ENCODE measurements at places on chromosomes 4 and X.

DNA sequence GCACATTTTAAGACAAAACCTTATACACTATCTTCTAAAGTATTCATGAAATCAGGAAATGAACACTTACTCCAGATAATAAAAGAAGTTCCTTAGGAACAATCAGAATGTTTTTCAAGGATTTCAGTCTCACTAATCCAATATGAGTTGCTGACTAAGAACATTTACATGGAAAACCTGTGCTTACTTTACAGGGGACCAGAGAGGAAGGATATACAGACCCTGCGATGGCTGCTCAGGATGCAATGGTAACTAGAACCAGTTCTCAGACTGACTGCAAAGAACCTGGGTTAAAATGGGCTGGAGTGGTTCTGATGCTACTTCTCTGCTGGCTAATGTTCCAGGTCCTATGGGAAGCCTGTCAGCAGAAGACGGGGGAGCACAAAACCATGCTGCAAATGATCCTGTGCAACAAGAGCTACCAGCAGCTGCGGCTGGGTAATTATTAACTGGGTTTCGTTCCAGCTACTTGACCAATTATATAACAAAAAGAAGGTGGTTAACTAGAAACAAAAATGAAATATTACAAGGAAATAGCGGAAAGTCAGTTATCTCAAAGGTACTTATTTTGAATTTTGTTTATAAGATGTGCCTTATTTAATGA, 85.3 kb downstream of the ANXA10 start:
- DNase-seq, result no peak

GRCh38 chrX:45710081-45710801, 509.6 kb upstream of the DIPK2B start:
- DNase-seq, result peak; percentile 7

DNA sequence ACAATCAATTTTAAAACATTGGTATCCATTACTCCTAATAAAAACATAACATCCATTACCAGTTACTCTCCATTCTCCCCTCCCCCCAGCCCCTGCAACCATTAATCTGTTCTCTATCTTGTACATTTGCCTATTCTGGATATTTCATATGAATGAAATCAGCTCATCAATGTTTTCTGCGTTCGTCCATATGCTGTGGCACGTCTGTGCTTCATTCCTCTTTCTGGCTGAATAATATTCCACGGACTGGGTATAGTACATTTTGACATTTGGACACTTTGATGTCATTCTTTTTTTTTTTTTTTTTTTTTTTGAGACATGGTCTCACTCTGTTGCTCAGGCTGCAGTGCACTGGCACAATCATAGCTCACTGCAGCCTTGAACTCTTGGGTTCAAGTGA, 5.2 kb downstream of the DNASE1L1 start:
- DNase-seq, result no peak

GRCh38 chr4:167359711-167360110, 125.4 kb upstream of the SPOCK3 start:
- no peak for DNase-seq

DNA sequence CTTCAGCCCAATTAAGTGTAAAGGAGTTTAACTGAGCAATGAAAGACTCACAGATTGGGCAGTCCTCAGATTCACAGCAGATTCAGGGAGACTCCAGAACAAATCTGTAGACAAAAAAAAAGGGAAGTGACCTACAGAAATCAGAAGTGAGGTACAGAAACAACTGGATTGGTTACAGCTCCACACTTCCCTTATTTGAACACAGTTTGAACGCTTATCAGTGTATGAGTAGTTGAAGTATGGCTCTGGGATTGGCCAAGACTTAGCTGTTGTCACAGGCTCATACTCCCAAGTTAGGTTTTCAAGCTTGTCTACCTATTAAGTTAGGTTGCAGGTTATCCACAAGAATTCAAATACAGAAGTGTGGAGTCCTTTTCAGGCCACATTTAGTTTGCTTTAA, 112.4 kb upstream of the ELOVL6 start:
- no peak for DNase-seq

- DNase-seq, result no peak
Measured at GRCh38 chr4:15691346-15692135, 9.9 kb downstream of the FAM200B start.

DNA sequence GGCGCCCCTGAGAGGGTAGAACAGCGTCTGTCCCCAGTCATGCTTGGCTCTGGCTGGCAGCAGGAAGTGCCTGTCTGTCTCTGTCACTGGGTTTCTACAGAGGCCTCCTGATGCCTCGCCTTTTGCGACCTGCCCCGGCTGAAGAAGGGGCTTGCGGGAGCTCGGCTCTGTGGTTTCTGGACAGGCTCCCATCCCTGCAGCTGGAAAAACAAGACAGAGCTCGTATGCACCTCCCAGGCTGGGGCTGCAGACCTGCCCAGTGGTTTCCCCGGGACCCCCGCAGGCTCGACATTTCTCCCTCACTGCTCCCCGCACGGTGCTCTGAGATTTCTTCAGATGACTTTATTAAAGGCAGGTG, 57.0 kb upstream of the SORCS2 start:
- DNase-seq, result no peak

DNA sequence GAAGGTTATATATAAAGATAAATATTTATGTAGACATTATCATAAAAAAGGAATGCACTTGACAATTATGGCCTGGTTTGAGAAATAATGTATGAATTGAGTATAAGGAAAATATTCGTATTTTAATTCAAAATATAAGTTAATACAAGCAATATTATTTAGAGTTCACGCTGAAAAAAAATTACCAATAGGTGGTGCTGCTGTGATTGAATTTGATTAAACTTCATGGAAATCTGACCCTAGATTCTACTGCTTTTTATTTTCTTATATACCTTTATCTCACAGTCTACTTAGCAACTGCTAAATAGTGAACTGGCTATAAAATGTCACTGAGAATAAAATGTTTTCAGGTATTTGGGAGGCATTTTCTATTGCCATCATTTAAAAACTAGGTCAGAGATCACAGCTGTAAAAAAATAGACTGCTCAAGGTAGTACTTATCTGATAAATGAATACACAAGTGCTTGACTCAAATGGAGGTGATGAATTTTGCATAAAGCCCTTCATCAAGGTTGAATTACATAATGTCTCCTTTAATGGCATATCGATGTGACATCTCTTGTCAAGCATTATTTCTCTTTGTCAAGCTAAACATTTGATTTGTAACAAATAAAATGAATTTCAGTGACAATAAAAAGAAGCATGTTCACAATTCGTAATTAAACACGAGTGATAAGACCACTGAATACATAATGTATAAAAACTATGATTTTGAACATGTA, 1638.8 kb upstream of the PCDH7 start:
- no peak for DNase-seq

DNA sequence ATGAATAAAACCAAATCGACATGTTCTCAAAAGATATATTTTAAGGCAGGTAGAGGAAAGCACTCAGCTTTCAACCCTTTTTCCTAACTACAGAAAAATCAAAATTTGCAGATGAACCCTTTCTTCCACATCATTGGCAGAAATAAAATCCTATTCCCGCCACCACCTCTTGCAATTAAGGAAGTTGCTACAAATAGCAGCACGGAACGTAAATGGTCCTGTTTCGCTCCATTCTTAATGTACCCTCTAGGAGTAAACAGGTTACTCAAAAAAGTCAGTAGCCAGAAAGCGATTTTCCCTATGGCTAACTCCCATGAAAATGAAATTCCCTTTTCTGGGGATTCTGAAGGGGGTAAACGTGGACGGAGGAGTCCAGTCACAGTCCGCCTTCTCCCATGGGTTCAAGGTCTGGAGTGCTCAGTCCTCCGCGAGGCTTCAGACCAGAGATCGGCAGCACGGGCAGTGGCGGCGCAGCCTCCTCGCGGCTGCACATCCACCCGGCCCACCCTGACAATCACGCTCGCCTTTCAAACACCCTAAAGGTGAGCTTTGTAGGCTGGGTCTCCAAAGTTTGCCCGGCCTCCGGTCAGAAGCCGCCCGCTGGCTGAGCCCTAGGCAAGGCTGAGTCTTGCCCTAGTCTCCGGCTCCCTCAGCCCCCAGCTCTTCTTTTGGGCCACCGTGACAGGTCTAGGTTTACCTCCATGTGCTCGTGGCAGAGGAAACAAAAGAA, 1.8 kb downstream of the ATP11C start:
- DNase-seq, result no peak

DNA sequence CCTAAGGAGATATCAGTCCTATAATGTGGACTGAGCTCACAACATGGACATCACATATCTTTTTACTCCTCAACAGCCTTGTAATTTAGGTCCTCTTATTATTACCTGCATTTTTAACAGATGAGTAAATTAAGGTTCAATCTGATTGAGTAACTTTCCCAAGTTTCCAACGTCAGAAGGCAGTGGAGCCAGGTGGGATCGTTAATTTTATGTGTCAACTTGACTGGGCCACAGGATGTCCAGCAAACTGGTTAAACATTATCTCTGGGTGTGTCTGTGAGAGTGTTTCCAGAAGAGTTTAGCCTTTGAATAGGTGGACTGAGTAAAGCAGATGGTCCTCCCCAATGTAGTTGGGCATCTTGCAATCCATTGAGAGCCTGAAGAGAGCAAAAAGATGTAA, 59.0 kb upstream of the SLIT2 start:
- DNase-seq, result no peak

GRCh38 chr4:38568768-38569167, 95.2 kb upstream of the KLF3 start:
- no peak for DNase-seq

DNA sequence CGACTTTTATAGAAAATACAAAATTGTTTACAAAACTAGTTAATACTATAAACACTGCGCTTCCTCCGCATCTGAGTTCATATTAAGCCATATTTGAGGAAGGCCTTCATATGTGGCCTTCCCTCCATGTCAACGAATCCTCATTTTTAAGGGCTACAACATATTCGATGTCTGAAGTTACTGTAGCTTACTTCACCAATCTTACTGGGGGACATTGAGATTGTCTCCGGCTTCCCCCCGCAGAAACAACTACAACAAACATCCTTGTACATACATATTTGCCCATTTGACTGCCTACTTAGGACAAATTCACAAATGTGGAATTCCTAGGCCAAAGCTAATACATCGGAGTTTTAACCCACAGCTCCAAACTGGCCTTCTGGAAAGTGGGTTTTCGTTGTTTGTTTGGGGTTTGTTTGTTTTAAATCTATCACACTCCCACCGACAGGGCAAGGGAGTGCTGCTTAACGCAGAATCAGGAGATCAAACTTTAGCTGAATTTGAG, 581 bp upstream of the FAM114A1 start:
- DNase-seq, result no peak

- DNase-seq, result no peak
Measured at GRCh38 chr4:101970547-101971155, 180.1 kb downstream of the BANK1 start.

DNA sequence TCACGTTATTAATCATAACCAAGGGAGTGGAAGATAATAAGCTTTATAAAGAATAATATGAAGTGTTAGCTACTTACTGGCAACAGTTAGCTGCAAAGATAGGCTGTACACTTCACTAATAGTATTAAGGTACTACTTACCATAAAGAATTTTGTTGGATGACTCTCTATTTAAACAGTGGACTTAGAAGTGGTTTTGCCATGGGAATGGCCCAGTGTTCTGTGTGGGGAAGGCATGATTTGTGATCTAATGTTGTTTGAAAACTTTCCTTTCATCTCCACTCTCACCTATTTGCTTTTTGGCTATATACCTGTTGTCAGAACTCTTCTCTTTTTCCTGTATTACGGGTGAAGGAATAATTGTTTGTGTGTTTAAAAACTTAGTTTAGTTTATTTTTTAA, 23.0 kb downstream of the FHDC1 start:
- DNase-seq, result no peak

- no peak for DNase-seq
Measured at GRCh38 chr4:164345756-164346155, 408.2 kb upstream of the SMIM31 start.

GRCh38 chrX:40104985-40105834, 7.5 kb upstream of the BCOR start:
- no peak for DNase-seq

DNA sequence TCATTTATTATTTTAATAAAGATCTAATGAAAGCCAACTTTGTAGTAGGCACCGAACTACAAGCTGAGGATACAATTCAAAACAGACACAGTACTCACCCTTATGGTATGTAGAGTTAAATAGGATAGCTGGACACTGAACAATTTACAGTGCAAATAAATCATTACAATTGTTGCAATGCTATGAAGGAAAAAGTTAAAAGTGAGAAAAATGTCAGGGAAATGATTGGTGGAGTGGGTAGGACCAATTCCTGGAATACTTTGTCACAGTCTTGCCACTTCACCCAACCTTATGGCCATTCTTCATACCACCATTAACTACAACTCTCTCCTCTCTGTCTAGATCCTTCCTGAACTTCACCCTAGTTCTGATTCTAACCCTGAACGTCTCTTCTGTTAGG, 70.1 kb upstream of the CCSER1 start:
- no peak for DNase-seq

DNA sequence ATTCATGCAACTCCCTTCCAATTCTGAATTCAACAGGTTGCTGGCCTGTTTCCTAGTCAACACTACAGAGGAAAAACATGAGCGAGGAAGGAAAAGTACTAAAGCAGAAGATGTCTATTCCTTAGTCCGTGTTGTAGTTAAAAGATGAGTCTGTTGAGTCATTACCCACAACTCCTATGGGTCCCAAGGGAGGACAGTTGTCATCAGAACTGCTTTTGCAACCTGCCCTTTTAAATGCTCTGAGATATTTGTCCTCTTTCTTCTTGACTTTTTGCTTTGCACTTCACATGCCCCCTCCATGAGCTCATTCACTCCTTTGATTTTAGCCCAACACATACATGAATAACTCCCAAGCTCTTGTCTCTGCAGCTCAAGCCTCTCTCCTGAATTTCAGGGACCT, 119.2 kb downstream of the CORIN start:
- DNase-seq, result no peak

DNA sequence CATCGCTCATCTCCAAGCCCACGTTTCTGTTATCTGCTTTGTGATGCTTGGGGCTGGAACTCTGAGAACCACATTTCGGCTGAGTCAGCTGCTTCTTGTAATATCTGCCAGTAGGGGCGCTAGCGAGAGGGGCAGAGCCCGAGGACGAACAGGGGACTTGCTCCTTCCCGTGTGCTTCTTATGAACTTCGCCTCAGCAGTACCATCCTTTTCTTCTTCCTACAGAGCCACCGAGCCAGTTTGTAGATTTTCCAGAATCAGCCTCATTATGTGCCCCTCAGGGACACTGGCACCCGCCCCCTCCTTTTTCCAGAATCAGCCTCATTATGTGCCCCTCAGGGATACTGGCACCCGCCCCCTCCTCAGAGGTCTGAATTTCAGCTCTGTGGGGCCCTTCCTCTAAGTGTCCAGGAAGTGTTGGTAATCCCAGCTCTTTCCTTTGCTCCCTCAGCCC, 441.7 kb upstream of the RASGEF1B start:
- DNase-seq, result peak; percentile 21

DNA sequence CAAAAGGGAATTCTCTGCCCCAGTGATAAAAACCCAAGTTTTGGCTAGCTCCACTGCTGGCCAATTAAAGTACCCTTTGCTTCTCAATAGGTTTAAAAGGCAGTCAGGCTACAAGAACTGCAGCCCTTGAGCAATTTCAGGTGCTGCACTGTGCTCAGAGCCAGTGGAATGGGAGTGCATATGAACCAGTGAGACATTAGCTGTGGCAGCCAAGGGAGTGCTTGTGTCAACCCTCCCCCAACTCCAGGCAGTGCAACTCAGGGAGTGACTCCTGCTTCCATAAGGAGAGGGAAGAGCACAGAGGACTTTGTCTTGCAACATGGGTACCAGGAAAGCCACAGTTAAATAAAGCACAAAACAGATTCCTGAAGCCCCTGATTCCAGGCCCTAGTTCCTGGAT, 61.6 kb upstream of the VAMP7 start:
- DNase-seq, result no peak

GRCh38 chr4:39697740-39698423, at the start of gene UBE2K:
TSS of gene UBE2K (plus strand) at chr4:39698136. CDS start at chr4:39698328, 192 bp downstream.
- peak; percentile 77 for DNase-seq
